ENCODE measurements at places on chromosomes 1 and 21.

DNA sequence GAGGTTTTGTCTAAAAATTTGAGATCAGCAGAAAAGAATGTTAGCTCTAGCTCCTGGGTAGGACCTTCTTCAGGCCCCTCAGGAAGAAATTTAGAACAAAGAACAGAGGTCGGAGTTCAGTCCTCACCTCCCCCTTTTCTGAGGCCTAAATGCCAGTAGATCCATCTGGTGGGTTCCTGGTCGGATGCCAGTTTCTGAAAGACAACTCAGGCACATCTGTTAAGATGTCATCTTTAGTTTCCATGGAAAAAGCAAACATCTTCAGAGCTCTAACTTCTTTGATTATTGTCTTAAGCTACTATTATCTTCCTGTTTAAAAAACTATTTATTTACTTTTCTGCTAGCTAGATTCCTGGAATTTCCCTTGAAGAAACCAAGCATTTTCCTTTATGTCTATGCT, 37.1 kb upstream of the USP25 start:
- DNase-seq = no peak

GRCh38 chr1:195278644-195279043, 1329.6 kb downstream of the KCNT2 start:
- DNase-seq = no peak

- no peak for DNase-seq
Measured at GRCh38 chr21:33959680-33960079, 44.1 kb upstream of the ATP5PO start.

- DNase-seq = peak; percentile 76
Measured at GRCh38 chr21:45880097-45881068, 101.2 kb upstream of the COL6A1 start.

- DNase-seq = no peak
Measured at GRCh38 chr1:175182201-175182746, 10.3 kb downstream of the KIAA0040 start.

- DNase-seq = no peak
Measured at GRCh38 chr1:7694600-7695496, 76.2 kb upstream of the VAMP3 start.

GRCh38 chr1:114208714-114209113, 55.0 kb upstream of the SYT6 start:
- no peak for DNase-seq

DNA sequence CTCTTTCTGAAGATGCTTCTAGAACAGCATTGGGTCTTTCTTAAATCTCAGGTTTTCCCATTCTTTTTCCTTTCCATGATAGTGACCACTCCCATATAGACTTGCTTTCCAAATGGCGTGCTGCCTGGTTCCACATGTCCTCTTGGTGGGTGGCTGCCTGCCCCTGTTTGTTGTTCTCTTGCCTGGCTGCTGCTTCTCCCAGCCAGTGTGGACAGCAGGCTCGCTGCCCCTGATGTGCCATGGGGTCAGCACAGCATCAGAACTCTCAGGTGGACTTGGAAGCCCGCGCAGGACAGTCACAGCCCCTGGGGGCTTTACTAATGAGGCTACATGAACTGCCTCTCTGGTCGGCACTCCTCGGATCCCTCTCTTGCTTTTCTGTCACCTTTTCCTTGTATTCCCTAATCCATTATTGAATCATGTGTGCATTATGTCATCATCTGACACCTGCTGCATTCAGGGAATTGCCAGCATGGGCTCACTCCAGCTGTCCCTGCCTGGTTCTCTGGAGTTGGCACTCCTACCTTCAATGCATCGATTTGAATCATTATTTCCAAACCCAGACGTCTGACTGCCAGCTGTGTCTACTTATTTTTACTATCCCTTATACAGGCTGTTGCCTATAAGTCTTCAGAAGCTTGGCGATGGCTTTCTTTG, 100.5 kb upstream of the COA6 start:
- no peak for DNase-seq

GRCh38 chr1:230317823-230318819, 108.0 kb downstream of the PGBD5 start:
- no peak for DNase-seq

GRCh38 chr1:229296541-229296941, 25.6 kb downstream of the RAB4A start:
- DNase-seq = no peak

DNA sequence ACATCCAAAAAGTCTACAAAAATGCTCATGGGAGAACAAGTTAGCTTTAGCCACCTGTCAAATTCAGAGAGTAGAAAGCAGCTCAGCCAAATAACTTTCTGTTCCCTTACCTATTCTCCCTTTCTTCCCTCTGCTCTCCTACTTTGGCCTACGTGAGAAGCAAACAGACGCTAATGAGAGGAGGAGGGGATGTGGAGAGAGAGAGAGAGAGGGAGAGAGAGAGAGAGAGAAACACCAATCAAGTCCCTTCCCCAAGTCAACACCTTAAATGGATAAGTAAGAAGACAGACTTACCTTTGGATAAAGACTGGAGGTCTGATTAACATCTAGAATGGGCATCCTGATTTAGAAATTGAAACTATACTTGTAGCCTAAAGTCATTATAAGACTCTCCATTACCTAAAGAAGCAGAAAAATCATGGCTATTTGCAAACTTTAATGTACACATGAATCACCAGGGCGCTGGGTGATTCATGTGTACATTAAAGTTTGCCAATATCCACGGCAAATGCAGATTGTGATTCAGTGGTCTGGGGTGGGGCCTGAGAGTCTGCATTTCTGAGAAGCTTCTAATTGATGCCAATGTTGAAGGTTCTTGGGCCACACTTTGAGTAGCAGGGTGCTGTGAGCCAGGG, 13.1 kb upstream of the DUSP12 start:
- no peak for DNase-seq

DNA sequence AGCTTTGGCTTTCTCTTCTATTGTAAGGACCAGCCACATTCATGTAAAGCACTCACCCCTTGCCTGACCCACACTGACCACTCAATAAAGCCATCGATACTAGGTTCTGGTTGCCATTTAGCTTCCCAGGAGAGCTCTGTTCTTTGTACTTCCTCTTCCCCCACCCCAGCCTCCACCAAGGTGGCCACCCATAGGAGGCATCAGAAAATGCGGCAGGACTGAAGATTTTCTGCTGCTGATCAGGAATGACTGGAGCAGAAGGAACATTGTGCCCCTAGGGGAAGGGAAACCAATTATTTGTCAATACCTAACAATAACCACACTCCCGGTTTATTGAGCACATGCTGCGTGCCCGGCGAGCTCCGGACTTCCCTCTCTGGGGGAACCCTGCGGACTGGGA, 5.2 kb upstream of the SMIM12 start:
- DNase-seq = no peak

GRCh38 chr1:152983743-152984142, at the start of gene SPRR1A:
TSS of gene SPRR1A (plus strand) at chr1:152984081. CDS start at chr1:152985231, 1,150 bp downstream.
- DNase-seq = no peak

GRCh38 chr1:110605446-110605845, 712 bp downstream of the KCNA2 start:
- DNase-seq = no peak

- no peak for DNase-seq
Measured at GRCh38 chr1:244854865-244855578, 9.3 kb downstream of the HNRNPU start.

- no peak for DNase-seq
Measured at GRCh38 chr1:51378871-51379270, 48.5 kb upstream of the TTC39A start.

DNA sequence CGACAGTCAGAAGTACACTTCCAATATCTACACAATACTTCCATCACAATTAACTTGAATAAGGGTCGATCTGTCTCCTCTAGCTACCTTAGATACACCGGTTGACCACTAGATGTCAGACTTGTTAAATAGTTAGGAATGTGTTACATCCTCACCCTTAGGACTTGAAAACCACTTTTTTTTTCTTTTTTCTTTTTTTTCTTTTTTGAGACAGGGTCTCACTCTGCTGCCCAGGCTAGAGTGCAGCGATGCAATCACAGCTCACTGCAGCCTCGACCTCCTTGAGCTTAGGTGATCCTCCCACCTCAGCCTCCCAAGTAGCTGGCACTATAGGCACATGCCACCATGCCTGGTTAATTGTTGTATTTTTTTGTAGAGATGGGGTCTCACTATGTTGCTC, 120.4 kb upstream of the GREM2 start:
- no peak for DNase-seq

- no peak for DNase-seq
Measured at GRCh38 chr1:218804014-218804785, 369.5 kb upstream of the LYPLAL1 start.

GRCh38 chr1:154786804-154787570, 83.1 kb downstream of the KCNN3 start:
- DNase-seq = no peak

- DNase-seq = no peak
Measured at GRCh38 chr1:204721373-204722055, 36.0 kb upstream of the LRRN2 start.

DNA sequence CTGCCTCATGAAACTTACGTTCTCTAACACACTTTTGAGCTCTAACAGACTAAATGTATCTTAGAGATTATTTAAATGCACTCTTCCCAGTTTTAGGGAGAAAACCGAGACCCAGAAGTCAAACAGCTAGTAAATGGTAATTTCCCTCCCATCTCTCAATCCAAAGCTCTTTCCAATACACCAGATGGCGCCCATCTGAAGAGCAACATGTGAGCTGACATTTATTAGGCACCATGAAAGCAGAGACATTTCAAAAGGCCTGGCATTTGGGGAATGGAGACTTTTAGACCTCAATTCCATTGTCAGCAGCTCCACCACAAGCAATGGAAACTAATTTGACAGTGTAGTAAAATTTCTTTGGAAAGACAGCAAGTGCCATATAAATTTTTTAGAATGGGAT, 191.4 kb downstream of the DAB1 start:
- DNase-seq = no peak

DNA sequence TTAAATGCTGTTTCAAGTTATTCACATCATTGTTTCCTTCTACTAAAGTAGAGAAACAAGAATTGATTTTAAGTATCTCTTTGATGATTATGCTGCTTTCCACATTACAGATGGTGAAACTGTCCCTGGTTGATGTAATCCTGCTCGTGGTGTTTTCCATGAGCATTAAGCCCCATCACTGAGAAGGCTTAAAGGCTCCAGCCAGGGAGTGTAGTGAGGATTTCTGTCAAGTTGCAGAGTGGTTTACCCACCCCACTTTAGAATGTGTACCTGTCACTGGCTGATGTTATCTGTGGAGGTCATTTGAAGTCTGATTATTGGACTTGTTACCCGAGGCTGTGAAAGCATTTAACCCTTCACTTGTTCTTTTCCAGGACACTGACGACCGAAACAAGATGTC, 12.9 kb downstream of the CERS2 start:
- DNase-seq = no peak

DNA sequence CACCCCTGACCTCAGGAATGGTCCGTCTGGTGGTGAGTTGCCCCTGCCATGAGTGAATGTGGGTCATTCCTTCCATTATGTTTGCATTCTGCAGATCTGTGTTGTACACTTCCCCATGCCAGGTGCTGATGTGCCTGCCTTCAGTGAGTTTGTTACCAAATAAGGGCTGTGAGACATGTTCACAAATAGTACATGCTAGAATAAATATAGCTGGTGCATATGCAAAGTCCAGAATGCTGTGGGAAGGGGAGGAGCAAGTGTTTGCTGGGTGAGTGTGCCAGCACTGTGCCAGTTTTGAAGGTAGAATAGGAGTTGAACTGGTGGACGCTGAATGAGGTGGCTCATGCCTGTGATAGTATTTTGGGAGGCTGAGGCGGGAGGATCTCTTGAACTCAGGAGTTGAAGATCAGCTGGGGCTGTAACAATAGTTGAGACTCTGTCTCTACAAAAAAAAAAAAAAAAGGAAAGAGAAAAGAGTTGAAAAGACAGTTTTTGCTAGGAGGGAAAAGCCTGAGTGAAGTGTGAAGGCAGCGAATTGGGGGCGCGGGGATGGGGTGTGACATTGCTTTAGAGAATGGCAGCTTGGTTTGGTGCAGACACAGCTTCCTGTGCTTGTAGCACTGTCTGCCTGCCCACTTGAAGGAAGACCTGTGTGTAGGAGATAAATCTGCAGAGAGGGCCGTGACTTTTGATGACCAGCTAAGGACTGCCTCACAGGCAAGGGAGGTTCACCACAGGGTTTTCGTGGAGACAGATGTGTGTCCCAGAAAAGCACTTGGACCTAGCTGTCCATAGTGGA, 61.1 kb downstream of the LGR6 start:
- DNase-seq = no peak

- DNase-seq = peak; percentile 75
Measured at GRCh38 chr1:147640553-147641165, 29.7 kb downstream of the ACP6 start.

GRCh38 chr1:115283249-115283648, 54.8 kb downstream of the NGF start:
- no peak for DNase-seq

- no peak for DNase-seq
Measured at GRCh38 chr1:43423672-43424550, 29.8 kb downstream of the HYI start.

GRCh38 chr1:180237869-180238476, 7.9 kb downstream of the LHX4 start:
- no peak for DNase-seq

DNA sequence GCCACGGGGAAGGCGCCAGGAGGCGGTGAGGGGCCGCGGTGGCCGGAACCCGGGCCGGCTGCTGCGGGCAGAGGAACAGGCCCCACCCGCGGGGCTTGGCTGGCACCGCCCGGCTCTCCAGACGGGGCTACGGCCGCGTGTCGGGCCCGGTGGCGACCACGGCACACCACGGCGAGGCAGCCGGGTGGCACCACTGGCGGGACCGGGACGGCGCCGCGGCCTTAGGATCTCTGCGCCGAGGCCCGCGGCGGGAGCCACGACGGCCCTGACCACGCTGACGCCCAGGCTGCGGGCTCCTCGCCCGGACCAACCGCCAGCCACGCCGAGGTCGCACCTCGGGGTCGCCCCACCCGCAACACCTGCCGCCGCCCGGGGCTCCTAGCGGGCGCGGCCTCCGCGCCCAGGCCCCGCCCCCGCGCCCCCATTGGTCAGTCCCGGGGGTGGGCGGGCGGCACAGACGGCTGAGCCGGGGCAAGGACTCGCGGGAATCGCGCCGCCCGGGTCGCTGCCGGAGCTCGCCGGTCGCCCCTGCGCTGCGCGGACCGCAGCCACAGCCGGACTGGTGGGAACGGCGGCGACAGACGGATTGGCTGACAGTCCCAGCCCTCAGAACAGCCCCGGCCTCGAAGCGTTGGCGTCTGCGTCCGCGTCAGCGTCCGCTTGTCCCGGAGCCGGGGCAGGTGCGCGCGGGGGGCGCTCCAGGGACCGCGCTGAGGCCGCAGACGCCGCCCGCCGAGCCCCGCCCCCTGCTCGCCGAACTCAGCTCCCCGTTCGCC, at the start of gene BMP8A:
Gene BMP8A (plus strand): TSS at position 491 of the 776 bp plus-strand sequence. CDS start 356 bp downstream, outside the sequence.
- peak; percentile 59 for DNase-seq

Measured in stimulated activated CD4-positive, alpha-beta T cell treated with anti-CD3 and anti-CD28 coated beads, Interleukin-2, amount 100 ng/mL, for 48 hours (primary cell).